ENCODE measurements at places on chromosomes 1 and 21.

DNA sequence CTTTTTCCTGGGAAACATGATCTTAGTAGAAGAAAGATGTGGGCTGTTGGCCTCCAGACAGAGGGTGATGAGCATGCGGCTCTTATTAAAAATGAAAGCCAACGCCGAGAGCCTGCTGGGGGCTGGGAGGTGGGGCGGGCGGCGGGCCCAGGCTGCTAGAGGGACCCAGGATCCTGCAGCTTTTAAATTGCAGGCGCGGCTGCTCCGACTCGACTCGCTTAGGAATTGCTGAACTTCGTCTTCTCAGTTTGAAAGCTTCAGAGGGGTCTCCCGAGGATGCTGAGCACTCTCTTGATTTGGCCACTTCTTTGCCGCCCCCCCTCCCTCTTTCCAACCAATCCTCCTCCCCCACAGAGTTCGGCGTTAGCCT lies 1.2 kb downstream of the AGPAT3 start:
- DNase-seq = no peak

DNA sequence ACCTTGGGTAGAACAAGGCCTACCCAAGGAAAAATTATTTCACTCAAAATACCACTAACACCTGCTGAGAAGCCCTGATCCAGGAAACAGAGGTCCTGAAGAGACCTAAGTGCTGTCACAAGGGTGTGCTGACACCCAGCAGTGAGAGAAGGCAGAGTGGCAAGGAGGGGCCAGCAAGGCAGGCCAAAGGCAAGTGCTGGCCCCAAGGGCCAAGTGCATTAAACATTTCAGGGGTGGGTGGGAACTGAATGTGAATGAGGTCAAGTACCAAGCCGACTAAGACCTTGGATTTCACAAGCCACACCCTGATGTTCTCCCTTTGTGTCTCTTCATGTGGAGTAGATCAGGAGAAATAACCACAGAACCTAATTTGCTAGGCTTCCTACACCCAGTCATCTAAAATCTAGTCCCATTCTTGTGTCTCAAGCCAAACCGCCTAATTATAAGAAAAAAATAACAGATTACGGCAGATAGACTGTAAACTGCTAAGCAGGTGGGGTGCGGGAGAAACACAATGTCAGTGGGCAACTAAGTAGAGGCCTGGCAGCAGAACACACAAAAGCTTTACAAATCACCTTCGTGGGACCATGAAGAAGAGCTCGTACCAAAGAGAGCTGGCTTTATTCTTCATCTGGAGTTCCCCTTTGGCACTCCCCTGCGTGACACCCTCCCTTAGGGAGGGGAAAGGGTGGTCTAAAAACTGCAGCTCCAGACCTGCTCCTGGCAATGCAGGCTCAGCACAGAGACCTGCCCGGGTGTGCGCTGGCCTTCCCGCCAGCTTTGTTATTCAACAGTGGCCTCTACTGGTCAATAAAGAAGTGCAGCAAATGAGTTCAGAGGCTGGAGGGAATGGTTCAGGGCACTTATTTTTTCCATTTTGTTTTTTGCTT lies 8.7 kb downstream of the UBE2G2 start:
- peak; percentile 87 for DNase-seq

DNA sequence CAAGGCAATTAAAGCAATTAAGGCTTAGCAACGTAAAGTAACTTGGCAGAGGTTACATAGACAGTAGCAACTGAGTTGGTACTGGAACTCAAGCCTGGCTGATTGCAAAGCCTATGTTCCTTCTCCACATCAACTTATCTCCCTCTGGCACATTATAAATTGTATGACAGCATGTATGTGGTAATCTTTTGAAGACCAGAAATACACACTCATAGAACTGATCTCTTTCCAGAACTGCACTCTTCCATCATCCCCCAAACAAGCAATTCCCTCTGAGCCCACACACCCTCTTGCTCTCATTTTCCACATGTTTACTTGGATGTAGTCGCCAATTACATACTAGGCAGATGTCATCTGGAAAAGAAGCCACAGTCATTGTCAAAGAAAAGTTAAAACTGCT lies 502.2 kb downstream of the PLPP3 start:
- no peak for DNase-seq

- no peak for DNase-seq
Measured at GRCh38 chr1:204572923-204573922, 57.0 kb downstream of the MDM4 start.

DNA sequence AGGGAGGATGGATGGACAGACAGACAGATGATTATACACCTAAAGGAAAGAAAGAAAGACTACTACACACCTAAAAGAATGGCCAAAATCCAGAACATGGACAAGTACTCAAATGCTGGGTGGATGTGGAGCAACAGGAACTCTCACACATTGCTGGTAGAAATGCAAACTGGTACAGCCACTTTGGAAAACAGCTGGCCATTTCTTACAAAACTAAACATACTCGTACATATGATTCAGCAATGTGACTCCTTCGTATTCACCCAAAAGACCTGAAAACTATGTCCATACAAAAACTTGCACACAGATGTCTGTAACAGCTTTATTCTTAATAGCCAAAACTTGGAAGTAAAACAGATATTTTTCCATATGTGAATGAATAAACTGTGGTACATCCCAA lies 51.3 kb downstream of the PRPF38A start:
- no peak for DNase-seq

- DNase-seq = peak; percentile 53
Measured at GRCh38 chr1:235253219-235253962, 74.6 kb downstream of the ARID4B start.

- no peak for DNase-seq
Measured at GRCh38 chr1:232594768-232595698, 34.9 kb downstream of the SIPA1L2 start.

GRCh38 chr21:42820616-42821465 lies 58.5 kb downstream of the WDR4 start:
- no peak for DNase-seq

DNA sequence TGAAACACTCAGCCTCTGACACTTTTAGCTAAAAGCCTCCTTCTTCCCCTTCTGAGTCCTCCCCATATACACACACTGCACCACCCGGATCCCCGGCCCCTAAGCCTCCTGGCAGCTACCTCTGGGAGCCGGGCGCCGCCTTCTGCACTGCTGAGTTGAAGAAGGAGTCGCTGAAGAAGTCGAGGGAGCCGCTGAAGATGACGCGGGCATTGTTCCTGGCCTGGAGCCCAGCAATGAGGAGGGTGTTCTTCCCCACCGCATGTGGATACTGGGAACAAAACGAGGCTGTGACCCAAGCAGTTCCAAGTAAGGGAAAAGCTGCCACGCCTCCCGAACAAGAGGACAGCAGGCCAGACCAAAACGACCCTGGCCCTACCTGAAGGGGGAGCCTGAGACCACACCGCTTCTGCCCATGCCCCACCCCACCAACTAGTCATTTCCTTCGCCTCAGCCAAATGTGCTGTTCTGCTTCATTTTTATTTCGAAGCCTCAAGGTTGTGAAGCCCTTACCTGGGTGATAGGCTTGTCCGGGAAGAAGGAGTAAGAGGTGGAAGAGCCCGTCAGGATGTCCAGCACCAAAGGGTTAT lies 7.0 kb downstream of the DDOST start:
- peak; percentile 50 for DNase-seq

GRCh38 chr1:56120021-56120420 lies 459.3 kb downstream of the PLPP3 start:
- DNase-seq = no peak

GRCh38 chr1:32872192-32872460 lies 1.4 kb upstream of the FNDC5 start:
- no peak for DNase-seq

DNA sequence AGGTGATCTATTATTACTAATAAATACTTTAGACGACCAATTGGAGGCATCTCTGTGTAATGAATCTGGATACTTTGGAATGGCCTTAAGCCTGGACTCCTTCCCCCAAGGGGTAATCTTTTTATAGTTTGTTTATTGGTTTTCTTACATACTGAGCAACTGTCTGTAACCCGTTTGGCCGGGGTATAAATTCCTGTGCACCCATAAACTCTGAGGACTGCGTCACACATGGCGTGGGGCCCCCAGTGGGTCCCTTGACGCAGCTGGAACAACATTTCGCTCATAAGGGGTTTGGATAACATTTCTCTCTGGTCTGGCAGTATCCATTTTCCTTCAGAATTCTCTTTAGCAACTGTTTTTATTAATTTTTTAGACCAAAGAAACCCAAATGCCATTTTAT lies 26.5 kb downstream of the SCCPDH start:
- no peak for DNase-seq

DNA sequence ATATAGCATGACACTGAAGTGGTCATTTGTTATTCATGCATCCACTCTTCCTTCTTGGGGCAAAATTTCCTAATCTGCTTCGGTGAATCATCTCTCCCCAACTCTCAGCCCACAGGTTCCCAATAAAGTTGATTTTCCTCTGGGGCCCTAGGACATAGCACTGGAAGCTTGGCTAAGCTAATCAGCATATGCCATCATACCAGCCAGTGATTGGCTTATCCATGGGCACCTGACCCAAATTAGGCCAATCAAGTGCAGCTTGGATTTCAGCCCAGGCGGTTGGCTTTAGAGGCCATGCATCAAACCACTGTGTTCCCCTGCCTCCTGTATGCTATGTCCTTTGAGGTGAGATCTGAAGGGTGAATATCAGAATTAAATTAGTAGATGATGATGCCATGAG lies 58.9 kb downstream of the C1orf94 start:
- DNase-seq = no peak

DNA sequence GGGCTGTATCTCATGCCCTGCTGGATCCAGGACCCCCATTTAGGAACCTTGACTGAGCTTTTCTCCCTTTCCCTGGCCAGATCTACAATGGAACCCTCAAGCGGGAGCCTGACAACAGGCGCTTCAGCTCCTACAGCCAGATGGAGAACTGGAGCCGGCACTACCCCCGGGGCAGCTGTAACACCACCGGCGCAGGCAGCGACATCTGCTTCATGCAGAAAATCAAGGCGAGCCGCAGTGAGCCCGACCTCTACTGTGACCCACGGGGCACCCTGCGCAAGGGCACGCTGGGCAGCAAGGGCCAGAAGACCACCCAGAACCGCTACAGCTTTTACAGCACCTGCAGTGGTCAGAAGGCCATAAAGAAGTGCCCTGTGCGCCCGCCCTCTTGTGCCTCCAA lies 29.8 kb downstream of the PKP1 start:
- no peak for DNase-seq

DNA sequence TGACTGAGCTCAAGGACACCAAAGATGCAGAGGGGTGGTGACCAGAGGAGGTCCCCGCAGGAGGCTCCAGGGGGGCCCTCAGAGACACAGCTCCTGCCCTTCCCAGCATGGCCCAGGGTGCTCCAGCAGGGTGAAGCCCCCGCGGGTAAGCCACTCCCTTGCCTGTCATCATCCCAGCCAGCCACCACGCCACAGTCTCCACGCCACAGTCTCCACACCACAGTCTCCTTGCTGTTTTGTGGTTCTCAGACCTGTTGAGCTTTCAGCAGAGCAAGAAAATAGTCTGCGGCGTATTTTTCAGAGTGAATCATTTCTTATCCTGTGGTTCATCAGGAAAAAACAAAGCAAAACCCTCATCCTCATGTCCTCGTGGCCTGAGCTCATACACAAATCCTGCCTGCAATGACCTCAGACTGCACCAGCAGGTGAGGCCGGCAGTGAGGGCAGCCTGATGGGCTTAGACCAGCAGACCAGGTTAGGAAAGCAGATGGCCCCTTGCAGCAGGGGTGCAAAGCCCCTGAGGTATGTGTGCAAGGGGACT lies 25.7 kb upstream of the ABCG1 start:
- no peak for DNase-seq

GRCh38 chr1:230883967-230884366 lies 15.6 kb upstream of the C1orf198 start:
- DNase-seq = no peak

GRCh38 chr1:9774712-9775679 lies 48.8 kb downstream of the CLSTN1 start:
- DNase-seq = no peak

GRCh38 chr1:21499283-21499950 lies 9.8 kb upstream of the ALPL start:
- no peak for DNase-seq

GRCh38 chr1:28934676-28935075 lies 20.3 kb downstream of the EPB41 start:
- DNase-seq = no peak

DNA sequence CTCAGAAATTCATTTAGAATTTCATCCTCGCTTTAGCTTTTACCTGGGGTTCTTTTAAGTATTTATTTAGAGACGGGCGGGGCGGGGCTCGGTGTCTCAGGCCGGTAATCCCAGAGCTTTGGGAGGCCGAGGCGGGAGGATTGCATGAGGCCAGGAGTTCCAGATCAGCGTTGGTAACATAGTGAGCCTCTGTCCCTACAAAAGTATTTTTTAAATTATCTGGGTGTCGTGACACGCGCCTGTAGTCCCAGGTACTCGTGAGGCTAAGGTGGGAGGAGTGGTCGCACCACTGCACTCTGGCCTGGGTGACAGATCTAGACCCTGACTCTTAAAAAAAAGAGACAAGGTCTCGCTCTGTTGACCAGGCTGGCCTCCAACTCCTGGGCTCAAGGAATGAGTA lies 942 bp upstream of the RSBN1 start:
- no peak for DNase-seq

GRCh38 chr1:56934430-56935060 lies 31.3 kb downstream of the C8B start:
- no peak for DNase-seq

GRCh38 chr1:204031098-204031710 lies 41.7 kb upstream of the SOX13 start:
- no peak for DNase-seq

DNA sequence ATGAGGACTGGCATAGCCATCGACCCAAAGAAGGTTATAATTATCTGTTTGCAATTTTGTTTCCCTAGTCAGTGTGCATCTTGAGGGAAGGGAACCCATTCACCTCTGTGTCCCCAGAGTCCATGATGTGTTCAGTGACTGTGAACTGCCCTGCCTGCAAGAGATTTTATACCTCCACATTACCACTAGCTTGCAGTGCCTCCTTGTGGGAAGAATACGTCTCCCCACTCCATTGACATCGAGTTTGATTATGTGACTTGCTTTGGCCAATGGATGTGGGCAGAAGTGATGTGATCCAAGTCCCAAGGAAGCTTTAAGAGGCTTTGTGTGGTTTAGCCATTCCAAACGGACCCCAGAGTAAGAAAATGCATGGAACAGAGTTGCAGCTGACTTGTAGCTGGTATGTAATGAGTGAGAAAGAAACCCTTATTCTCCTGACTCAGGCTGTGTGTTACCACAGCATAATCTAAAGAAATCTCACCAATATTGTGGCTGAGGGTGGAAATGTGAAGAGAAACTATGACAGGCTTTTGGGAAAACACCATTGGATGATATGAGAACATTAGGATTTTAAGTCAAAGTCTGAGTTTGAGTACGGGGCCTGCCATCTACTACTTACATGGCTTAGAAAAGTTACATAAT lies 47.8 kb upstream of the NRDC start:
- DNase-seq = peak; percentile 34

GRCh38 chr1:242100921-242101320 lies 102.0 kb upstream of the MAP1LC3C start:
- no peak for DNase-seq

Measured in iPS-NIHi11 (cell line).